ENCODE measurements at places on chromosomes 16 and 17.

DNA sequence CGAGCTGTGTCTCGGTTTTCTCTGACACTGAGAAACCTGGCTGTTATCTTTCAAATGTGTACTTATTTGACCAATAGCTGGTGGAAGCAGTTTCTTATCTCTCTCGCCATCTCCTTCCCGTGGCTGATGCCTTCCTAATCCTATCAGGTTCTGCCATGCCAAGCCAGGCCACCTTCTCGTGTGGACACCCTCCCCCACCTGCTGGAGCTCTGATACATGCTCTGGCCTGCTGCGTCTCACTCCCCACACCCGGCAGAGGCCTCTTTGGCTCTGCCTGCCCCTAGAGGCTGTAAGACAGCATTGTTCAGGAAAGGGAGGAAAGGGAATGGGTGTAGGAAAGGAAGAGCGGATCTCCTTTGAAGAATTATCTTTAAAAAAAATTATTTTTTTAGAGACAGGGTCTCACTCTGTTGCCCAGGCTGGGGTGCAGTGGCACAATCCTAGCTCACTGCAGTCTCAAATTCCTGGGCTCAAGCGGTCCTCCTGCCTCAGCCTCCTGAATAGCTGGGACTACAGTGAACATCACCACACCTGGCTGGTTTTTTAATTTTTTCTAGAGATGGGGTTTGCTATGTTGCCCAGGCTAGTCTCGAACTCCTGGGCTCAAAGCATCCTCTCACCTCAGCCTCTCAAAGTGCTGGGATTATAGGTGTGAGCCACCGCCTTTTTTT is 7.5 kb upstream of the ARMC5 start:
- DNase-seq, result no peak

DNA sequence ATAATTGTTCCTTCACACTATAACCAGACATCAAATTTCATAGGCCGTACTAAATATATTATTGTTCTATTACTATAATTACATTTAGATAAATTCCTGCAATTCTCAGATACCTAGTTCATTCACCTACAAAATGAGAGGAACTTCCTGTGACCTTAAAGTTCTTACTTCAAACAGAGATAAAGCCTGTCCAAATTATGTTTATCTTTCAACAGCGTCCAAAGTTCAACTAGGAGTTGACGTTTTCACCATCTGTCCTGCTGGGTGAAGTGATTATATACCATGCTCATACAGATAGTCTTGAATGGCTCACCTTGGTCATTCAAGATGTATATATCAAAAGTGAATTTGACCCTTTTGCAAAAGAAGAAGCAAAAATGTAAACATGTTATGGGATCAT is 440.6 kb downstream of the CDH8 start:
- no peak for DNase-seq

DNA sequence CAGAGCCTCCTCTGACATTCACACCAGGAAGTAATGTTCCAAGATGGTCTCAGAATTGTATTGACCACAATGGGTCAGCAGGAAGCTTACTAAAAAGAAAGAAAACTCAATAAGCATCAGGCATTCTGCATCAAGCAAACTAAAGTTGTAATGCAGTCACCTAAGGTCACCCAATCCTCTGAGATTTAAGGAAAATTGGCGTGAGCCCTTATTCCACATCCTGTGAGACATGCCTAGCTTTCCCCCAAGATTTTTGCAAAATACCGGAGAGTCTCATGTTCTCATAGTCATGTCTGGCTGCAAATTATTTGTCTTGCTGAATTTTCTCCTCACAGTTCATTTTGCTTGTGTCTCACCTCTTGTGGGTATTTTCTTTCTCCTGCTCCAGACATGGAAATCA is 417.1 kb upstream of the SOX9 start:
- no peak for DNase-seq

- peak; percentile 69 for DNase-seq
These were observed 21.1 kb downstream of the WIPI1 start for GRCh38 chr17:68435876-68436842.

- no peak for DNase-seq
These were observed 332.8 kb upstream of the ERCC4 start for GRCh38 chr16:13587181-13587580.
